ENCODE measurements at places on chromosomes 6 and 20.

- DNase-seq, result no peak
Measured at GRCh38 chr6:151290877-151291721, 51.3 kb downstream of the AKAP12 start.

DNA sequence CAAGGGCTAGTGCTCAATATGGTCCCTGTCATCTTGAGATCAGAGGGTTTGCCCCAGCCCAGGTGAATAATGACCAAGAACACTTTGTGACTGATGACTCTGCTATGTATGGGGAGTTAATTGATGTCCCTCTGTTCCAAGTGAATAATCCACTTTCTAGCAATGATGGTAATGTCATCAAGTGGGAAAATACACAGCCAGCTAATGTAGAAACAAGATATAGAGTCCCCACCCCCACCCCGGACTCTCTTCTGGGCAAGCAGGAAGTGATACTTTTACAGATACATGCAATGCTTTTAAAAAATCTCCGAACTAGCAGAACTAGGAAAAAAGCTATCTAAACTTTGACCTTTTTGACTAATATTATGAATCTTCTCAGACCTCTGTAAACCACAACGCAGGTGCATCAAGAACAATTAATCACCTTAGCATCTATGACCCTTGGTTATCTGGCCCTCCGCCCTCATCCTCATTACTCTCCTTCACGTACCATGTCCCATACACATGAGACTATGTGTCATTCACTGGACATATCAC lies 30.5 kb downstream of the CNR1 start:
- no peak for DNase-seq

GRCh38 chr20:54040531-54040930 lies 29.9 kb downstream of the BCAS1 start:
- DNase-seq, result no peak

DNA sequence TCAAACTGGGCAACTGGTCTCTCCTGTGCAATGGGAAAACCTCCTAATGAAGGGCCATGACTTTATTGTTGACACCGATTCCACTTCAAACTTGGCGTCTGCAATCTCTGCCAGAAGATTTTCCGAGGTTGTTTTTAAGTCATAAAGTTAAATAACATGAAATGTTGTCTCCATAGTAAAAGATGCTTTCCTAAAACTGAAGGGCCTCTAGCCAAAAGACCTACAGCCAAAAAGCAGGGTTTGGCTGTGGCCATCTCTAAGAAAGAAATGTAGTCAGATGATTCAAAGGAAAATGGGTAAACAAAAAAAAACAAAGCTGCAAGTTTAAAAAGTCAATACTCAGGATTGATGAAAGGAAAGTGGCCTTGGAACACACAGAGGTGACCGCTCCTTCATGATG lies 14.1 kb downstream of the CD93 start:
- DNase-seq, result no peak

GRCh38 chr6:145003145-145003544 lies 718.0 kb downstream of the UTRN start:
- no peak for DNase-seq

- DNase-seq, result peak; percentile 15
Measured at GRCh38 chr6:90458353-90459224, 128.3 kb downstream of the MAP3K7 start.

Measured in activated CD4-positive, CD25-positive, alpha-beta regulatory T cell (primary cell).